ENCODE measurements at places on chromosomes 2 and 18.

GRCh38 chr2:157596992-157597681, 31.5 kb downstream of the ACVR1C start:
- peak; percentile 72 for DNase-seq

DNA sequence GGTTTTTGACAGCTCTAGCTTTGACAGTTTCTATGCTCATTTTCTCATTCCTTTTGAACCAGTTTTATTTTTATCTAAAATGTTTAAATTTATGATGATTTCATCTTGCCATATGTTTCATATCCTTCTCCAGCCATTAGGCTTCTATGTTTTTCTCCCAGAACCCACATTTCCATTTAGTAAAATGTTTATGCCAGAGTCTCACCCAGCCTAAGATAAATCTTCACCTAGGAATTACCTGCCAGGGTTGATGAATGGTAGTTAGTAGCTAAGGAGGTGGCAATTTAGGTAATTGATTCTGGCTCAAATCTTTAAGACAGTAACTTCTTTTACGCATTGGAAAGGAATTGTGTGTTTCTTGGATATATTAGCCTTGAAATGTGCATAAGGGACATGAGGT, 83.6 kb downstream of the PRKRA start:
- no peak for DNase-seq

DNA sequence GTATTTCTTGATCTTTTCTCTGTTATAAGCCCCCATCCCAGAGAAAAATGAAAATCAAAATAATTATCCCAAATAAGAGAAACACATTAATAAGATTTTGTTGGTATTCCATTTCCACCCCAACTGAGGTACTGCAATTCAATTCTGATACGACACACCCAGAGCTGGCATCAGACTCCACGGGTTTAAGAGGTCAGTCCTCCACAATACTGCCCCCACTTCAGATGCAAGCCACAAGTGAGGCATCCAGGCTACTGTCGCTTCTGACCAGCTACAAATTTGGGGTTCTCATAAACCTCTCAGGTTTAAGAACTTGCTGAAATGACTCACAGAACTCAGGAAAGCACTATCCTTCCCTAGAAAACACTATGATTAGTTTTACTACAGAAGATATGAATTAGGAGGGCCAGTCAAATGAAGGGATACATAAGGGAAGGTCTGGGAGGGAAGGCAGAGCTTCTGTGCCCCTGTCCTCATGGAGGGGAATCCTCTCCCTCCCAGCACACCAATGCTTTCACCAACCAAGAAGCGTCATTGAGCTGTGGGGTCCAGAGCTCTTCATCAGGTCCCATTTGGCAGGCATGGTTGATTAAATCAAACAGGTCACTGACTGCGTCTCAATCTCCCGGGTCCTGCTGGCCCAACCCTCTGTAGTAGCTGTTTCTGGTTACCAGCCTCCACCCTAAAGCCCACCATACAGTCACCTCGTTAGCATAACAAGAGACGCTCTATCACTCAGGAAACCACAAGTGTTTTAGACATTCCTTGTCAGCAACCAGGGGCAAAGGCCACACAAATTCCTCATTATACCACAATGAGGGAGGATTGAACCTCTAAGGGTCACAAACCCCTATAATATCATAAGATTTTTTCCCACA, 46.2 kb downstream of the IWS1 start:
- peak; percentile 66 for DNase-seq

DNA sequence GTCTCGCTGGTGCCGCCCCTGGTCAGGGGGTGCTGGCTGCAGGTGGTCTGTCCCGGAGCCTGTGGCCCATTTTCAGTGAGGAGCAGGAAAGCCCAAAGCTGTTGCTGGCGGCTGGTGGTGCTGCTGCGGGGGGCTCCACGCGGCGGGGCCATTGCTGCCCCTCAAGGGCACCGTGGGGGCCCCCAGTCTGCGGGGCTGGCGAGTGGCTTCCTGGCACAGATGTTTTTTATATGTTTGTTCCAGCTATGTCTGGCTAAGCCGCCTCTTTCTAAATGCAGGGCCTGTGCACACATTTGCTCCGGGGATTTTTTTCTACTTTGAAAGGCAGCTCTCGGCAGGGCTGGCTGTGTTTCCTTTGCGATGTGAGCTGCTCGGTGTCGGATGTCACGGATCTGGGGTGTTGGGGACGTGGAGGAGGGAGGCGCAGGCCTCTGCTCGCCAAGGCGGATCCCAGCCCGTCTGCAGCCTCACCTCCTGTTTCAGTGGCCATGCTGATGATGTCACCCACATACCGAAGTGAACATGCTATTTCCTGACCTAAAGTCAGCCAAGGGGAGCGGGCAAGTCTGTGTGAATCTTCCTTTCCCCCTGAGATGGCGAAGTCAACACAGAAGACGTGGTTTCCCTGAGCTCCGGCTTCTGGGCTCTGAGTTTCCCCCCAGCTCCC, 112.0 kb upstream of the CTDP1 start:
- peak; percentile 89 for DNase-seq

DNA sequence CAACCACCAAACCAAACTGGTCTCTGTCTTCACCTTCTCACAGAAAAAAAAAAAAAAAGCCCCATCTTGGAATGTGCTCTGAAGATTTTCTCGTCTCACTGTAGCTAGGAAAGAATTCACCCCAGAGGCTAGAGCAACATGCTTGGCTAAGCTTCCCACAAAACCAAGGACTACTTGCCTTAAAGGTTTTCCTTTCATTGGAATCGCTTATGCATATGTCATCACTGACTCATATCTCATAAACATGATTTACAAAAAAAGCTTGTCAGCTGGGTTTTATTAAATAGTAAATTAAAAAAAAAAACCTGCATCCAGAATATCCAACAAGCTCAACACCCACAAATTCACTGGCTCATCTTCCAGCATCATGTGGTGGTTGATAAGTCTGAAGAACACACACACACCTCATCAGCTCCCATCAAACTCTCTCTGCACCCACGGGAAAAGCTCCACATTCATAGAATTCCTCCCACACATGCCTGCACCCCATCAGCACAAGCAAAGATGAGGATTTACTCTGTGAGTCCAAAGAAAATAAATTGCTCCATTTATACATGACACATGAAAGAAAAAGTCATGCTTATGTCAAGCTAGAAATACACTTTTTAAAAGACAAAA, 182.0 kb upstream of the TRIB2 start:
- no peak for DNase-seq

DNA sequence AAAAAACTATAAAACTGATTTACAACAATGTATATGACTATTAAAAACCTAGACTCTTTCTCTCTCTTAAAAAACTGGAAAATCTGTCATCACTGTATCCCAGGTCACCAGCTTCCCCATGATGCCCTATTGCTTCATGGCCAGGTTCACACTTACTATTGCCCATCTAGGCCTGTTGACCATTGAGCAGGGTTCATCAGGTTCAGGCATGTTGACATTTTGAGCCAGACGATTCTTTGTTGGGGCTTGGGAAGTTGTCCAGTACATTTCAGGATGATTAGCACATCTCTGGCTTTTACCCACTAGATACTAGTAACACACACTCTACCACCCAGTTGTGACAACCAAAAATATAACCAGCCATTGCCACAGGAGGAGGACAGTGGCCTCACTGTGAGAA, 26.9 kb upstream of the RAB27B start:
- DNase-seq: no peak

GRCh38 chr2:172334988-172335387, 92.4 kb upstream of the ITGA6 start:
- no peak for DNase-seq

GRCh38 chr2:132676999-132677398, 7.0 kb upstream of the LYPD1 start:
- DNase-seq: no peak

GRCh38 chr2:64737547-64737946, 83.8 kb upstream of the SERTAD2 start:
- DNase-seq: no peak

DNA sequence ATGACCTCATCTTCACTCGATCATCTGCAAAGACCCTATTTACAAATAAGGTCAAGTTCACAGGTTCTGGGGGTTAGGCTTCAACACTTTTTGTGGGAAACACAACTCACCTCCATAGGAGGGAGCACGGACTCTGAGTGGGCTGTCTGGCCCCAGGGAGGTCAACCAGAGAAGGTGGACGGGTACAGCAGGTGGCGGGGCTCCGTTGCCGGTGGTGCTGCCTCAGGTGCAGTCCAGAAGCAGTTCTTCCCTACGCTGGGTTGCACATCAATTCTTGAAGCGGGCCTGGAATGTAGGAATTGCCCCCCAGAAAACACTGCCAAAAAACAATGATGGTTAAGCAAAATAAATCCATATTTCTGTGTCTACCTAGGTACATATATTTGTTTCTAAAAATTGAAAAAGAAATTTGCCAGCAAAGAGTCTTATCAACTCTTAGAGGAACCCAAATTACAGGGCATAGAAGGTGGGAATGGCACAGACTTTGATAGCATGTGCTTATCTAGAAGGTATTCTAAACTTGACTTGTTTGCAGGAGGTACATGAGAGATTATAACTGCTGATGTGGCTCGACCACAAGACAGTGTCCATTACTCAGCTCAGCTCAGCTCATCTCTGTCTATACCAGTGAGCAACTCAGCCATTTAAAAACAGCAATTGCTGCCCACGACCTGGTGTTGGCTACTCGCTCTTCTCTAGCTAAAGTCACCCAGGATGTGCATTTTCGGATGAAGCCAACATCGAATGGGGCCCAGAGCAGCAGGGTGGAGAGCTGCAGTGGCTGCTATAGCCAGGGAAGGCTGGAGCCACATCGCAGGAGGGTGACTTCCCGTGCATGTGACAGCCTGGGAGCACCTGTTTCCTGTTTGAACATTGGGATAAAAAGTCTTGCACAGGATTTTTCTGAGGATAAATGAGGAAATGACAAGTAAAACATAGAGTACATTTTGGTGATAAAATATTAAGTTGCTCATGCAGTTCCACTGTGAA, 128.7 kb downstream of the RNF144A start:
- no peak for DNase-seq

GRCh38 chr18:58135183-58135641, 91.2 kb downstream of the NEDD4L start:
- DNase-seq: no peak

DNA sequence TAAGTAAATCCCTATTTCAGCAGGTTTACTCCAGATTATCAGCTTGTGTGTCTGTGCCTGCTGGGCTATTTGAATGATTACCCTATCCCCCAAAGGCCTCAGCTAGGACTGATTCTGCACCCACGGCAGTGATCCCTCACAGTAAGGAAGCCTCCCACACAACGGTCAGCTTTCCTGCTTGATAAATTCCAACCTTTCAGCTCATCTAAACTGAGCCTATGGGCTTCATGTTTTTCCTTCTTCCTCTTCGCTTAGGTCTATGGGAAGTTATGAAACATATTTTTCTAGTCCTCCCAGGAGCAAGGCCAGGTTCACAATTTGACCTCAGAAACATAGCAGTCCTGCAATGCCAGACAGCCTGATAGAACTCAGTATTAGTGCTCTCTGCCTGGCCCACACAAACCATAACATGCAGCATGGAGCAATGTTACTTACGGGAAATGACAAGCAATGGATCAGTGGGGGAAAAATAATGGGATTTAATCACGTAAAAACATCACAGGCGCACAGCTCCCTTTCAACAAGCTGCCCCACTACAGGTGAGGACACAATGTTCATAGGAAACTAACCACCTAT, 170.9 kb downstream of the ZNF521 start:
- DNase-seq: no peak

GRCh38 chr2:50143822-50144575, 887.9 kb downstream of the NRXN1 start:
- peak; percentile 23 for DNase-seq
